ENCODE measurements at places on chromosomes 5 and 9. TPM values are rescaled to one million over a fixed set of nuclear protein-coding genes. Genes with fewer than 3 reads are reported as not detected.

DNA sequence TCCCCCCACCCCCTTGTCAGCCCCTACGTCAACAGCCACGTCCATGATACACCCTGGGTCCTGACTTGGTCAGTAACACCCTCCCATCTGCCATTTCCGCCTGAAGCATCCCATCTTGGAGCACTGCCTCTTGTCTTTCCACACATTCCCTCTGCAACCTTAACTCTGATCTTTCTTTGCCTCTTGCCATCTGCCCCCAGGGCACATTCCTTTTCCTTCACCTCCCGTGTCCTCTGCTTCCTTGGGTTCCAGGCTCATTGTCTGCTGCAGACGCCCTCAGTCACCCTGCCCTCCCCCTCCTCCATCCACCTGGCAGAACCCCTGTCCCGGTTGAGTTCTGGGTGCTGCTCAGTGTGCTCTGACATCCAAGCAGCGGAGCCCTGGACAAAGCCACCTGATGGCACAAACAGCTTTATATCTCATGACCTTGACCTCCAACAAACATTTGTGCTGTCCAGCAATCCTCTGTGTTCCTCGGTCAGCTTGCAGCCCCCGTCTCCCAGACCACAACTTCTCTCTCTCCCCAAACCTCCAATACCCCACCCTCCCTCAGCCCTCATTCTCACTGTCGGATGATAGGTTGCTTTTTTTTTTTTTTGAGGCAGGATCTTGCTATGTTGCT lies 97.7 kb upstream of the IER5L start:
- no peak overlapping the region for H3K27ac ChIP-seq
- no peak overlapping the region for H3K4me3 ChIP-seq
- peaks cover 12% of the 10 kb centered on the region for H3K4me1 ChIP-seq

DNA sequence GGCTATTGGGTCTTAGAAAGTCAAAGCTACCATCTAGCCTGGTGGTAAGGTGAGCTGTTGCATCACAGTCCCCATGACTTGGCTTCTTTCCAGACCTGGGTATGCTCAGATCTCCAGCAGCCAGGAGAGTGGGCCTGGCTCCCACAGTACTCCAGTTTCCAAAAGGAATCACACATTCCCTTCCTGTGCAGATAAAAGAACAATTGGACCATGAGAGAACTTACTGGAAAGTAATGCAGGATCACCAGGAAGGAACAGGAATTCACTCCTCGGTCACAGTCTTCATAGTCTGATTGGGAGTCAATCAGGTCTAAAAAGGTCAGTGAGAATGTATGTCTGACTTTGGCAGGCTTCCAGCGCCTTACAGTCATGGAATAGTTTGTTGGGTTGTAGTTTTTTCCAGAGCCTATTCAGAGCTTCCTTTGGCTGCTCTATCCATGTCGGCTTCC lies 47.8 kb upstream of the CD180 start:
- no peak overlapping the region for H3K4me3 ChIP-seq
- H3K27me3 ChIP-seq: no peaks in the 10 kb centered on the region
- no peak for DNase-seq

- no peaks in the 10 kb centered on the region for H3K4me1 ChIP-seq
- no peak for DNase-seq
- H3K27me3 ChIP-seq: no peaks in the 10 kb centered on the region
Measured at GRCh38 chr5:126865299-126865698, 88.4 kb downstream of the LMNB1 start.

DNA sequence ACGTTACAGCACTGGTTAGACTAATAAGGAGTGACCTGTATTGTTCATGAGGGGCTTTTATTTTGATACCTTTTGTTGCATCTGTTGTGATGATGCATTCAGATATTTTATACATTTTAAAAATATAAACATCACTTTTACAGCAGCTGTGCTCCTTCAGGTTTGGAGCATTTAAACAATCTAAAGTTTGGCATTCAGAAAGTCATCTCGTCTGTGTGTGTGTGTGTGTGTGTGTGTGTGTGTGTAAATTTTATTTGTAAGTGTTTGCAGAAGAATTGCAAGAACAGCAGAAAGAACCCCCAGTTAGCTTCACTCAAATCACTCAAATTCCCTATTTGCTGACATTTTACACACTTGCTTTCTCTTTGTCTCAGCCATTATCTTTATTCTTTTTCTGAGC lies 87.4 kb downstream of the ERCC6L2 start:
- H3K27me3 ChIP-seq: no peaks in the 10 kb centered on the region
- H3K4me3 ChIP-seq: no peak overlapping the region
- no peaks in the 10 kb centered on the region for H3K36me3 ChIP-seq

DNA sequence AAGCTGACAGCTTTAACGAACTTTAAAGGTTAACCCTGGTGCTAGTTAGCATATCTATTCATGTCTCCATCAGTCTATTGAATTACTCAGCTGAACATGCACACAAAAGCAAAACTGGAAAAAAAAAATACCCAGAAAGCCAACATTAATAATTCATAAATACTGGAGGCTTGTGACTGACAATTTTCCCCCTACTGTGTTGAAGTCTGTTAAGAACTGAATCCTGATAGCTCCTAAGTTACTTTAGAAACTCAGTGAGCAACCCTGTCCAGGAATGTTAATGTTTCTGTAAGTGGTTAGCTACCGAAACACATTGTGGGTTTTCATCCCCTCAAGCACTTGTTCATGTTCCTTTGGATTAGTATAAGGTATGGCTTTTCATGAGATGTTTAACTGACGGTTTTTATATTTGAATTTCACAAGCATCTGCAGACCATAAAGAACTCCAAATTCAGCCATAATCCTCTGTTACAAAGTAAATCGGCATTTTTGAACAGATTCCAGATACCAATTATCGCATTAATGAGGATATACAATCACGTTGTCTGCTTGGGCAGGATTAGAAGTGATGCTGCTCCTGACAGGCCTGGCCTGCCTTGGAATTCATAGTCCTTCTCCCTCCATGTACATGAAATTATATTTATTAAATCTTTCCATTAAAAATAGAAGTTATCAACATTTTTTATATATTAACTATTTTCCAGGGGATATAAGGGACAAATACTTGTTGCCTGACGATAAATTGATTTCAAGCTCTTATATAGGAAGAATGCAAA lies 331.2 kb downstream of the TLE4 start:
- no peaks in the 10 kb centered on the region for H3K36me3 ChIP-seq
- no peaks in the 10 kb centered on the region for H3K4me1 ChIP-seq

The ADRA1B gene
- not detected for polyA plus RNA-seq

The CYSTM1 gene
- polyA plus RNA-seq: 85.4 TPM

GRCh38 chr5:141882594-141883183 lies 4.5 kb upstream of the PCDH1 start:
- peaks cover 13% of the 10 kb centered on the region for H3K27me3 ChIP-seq
- H3K27ac ChIP-seq: no peak overlapping the region
- DNase-seq: no peak

The PCDHGB7 gene
- 0.37 TPM for polyA plus RNA-seq

The GNE gene
- 6.7 TPM for polyA plus RNA-seq

DNA sequence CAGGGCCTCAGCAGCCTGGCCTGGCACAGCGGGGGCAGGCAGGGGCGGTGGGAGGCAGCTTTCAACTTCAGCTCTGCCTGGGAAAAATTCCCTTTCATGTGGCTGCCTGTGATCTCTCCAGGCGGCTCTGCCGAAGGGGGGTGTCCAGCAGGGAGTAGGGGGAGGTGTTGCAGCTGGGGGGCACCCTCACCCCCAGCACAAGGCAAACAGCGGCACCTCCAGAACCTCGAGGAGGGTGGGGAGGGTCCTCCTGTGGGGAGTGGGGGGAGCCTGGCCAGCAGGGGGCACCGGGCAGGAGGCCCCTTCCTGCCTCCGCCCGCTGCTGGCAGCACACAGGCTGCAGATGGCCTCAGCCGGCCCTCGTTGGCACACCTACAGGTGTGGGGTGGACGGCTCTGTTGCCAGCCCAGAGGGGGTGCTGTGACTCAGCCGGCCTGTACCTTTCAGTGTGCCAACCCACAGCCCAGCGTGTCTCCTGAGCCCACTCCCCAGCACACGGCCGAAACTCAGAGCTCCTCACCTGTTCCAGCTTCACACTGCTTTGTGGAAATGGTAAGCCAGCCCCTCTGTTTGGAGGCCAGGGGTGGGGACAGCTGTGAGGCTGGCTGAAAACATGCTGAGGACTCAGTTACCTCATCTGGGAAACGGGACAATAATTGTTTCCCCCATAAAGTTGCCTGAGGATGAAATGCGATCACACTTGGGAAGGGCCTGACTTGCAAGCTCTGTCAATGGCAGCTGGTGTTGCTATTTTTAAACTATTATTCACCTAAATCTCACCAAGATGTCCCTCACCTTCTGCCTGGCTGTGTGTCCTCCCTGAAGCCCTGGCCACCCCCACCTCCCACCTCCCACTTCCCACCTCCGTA lies 37.0 kb downstream of the CXXC5 start:
- peaks cover 26% of the 10 kb centered on the region for H3K36me3 ChIP-seq
- no peaks in the 10 kb centered on the region for H3K27me3 ChIP-seq
- no peak for DNase-seq
- H3K4me3 ChIP-seq: no peak overlapping the region
- H3K4me1 ChIP-seq: peaks cover 12% of the 10 kb centered on the region
- no peak overlapping the region for H3K27ac ChIP-seq

The PCDHA9 gene
- polyA plus RNA-seq: not detected

- no peaks in the 10 kb centered on the region for H3K36me3 ChIP-seq
- no peak overlapping the region for H3K27ac ChIP-seq
- no peaks in the 10 kb centered on the region for H3K27me3 ChIP-seq
- DNase-seq: no peak
- H3K4me3 ChIP-seq: no peak overlapping the region
- H3K4me1 ChIP-seq: no peaks in the 10 kb centered on the region
Measured at GRCh38 chr5:97224112-97224750, 41.2 kb upstream of the RIOK2 start.

The PCDHB1 gene
- not detected for polyA plus RNA-seq

The LRRC19 gene
- 0.11 TPM for polyA plus RNA-seq

DNA sequence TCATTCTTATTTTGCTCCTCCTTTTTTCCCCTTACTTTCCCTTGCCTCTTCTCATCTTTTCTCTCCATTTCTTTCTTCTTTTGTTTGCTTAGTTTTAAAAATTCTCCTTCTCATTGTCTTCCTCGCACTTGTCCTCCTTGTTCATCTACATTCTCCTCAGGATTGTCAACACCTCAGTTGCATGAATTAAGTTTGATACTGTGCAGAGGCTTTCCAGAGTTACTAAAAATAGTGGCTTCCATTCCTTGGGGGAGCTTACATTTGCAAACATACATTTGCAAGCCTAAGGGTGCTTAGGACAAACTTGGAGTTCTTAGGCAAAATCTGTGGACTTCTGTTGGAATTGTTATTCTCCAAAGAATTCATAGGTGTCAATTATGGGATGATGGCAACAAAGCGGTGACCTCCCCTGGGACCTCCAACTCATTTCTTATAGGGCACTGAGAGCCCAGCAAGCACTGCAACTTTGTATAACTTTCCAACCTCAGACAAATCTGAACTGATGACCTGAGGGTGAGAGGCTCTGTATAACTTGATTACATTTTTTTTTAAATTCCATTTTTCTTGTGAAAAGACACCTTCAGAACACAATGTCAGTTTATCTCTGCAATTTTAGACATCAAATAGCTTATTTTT lies 371.4 kb downstream of the TMEM38B start:
- H3K36me3 ChIP-seq: no peaks in the 10 kb centered on the region
- no peak overlapping the region for H3K27ac ChIP-seq
- H3K4me1 ChIP-seq: no peaks in the 10 kb centered on the region
- no peak overlapping the region for H3K4me3 ChIP-seq
- DNase-seq: no peak

DNA sequence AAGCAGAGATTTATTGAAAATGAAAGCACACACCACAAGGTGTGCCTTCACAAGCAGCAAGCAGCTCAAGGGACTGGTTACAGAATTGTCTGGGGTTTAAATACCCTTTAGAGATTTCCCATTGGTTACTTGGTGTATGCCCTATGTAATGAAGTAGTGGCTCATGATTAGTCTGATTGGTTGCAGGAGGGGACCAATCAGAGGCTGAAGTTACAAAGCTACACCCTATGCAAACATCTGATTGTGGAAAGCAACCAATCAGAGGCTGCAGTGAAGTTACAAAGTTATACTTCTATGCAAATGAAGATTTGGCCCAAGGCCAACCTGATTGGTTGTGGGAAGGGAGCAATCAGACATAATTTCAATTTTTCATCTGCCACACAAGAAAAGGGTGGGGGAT lies 119.9 kb downstream of the C9orf152 start:
- H3K36me3 ChIP-seq: peaks cover 4% of the 10 kb centered on the region
- H3K4me3 ChIP-seq: no peak overlapping the region
- H3K27me3 ChIP-seq: no peaks in the 10 kb centered on the region
- DNase-seq: no peak
- H3K27ac ChIP-seq: no peak overlapping the region

- H3K27me3 ChIP-seq: no peaks in the 10 kb centered on the region
- no peak overlapping the region for H3K27ac ChIP-seq
- H3K4me3 ChIP-seq: no peak overlapping the region
- no peaks in the 10 kb centered on the region for H3K36me3 ChIP-seq
- H3K4me1 ChIP-seq: no peaks in the 10 kb centered on the region
Measured at GRCh38 chr5:83911367-83911919, 190.8 kb upstream of the HAPLN1 start.

DNA sequence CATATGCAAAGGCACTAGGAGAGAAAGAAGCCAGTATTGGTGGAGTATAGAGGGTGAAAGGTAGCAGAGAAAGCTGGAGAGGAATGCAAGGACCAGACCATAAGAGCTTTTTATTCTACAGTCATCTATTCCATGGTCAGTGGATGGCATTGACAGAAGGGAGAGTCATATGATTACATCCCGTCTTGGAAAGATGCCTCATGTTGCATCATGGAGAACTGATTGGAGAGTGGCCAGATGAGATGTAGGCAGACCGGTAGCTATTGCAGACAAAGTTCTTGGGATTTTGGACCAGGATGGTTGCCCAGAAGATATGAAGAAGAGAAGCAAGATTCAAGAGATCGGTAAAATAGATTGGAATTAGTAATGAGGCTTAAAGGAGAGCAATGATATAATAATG lies 260.7 kb downstream of the CHSY3 start:
- no peak for DNase-seq
- H3K36me3 ChIP-seq: no peaks in the 10 kb centered on the region
- H3K27me3 ChIP-seq: no peaks in the 10 kb centered on the region
- no peaks in the 10 kb centered on the region for H3K4me1 ChIP-seq

The PTGDS gene
- polyA plus RNA-seq: not detected

The C9orf50 gene
- polyA plus RNA-seq: not detected

The TEX48 gene
- not detected for polyA plus RNA-seq

The SGCD gene
- not detected for polyA plus RNA-seq

- H3K27ac ChIP-seq: no peak overlapping the region
- H3K27me3 ChIP-seq: no peaks in the 10 kb centered on the region
- no peak for DNase-seq
- no peaks in the 10 kb centered on the region for H3K4me1 ChIP-seq
- no peaks in the 10 kb centered on the region for H3K36me3 ChIP-seq
Measured at GRCh38 chr9:16530669-16531642, 339.5 kb downstream of the BNC2 start.

The C7 gene
- polyA plus RNA-seq: not detected

All from GM12878 (cell line).